Stimulated activated CD4-positive, alpha-beta T cell treated with anti-CD3 and anti-CD28 coated beads, Interleukin-12 subunit alpha, Interleukin-12 subunit beta, amount 100 ng/mL, for 24 hours (primary cell): ENCODE measurements at places on chromosomes 3 and 15.

DNA sequence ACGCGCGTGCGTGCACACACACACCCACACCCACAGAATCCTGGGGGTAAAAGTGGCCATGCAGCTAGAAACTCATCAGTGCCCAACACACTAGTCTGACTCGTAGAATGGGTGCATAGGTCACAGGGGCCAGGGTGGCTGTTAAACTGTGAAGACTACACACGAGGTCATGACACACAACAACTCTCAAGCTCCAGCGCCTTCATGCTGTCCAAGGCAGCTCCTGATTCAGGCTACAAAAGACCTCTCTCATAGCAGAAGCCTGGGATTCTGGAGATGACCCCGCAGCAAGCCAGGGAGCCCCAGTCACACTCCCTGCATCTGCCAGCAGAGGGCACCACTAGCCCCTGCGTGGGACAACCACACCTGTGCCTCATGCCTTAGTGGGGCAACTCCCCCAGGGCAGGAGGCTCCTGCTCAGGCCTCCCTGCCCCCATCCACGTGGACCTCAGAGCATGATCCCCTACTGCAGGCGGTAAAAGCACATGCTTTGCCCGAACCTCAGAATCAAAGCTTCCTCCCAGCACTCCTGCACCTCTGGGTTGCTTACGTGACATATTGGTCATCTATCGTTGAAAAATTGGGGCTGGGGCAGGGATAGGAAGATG, 93.1 kb downstream of the LRIG1 start:
- DNase-seq: peak; percentile 70

DNA sequence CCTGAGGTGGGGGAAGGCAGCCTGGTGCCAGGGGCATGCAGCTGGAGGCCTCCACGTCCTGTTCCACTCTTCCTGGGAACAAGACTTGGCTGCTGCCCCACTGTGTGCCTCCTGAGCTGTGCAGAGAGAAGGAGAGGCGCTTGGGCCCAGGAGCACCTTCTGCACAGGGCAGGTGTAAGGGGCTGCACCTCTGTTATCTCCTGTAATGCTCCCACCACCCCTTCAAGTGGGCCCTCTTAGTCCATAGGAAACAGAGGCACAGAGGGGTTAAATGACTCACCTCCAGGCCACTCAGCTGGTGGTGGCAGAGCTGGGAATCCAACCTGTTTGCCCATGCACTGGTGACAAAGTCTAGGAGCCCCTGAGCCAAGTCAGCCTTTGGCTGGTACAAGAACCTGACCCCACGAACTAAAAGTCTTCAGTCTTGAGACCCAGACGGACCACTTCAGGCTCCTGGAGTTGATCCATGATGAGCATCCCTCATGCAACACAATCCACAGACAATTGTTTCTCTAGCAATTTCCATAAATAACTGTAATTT, 93.2 kb downstream of the IQSEC1 start:
- DNase-seq: no peak

DNA sequence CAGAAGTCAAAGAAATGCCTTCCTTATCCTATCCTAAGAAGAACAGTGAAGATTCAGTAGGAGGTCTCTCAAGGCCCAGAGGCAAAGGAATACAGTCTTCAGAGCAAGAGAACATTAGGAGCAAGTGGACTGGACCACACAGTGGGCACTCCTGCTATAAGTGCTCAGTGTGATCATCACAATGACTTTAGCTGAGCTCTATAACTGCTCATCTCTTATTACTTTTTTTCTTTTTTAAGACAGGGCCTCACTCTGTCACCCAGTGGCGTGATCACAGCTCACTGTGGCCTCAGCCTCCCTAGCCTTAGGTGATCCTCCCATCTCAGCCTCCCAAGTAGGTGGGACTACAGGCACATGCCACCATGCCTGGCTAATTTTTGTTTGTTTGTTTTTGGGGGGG, 48.1 kb downstream of the COL8A1 start:
- no peak for DNase-seq

DNA sequence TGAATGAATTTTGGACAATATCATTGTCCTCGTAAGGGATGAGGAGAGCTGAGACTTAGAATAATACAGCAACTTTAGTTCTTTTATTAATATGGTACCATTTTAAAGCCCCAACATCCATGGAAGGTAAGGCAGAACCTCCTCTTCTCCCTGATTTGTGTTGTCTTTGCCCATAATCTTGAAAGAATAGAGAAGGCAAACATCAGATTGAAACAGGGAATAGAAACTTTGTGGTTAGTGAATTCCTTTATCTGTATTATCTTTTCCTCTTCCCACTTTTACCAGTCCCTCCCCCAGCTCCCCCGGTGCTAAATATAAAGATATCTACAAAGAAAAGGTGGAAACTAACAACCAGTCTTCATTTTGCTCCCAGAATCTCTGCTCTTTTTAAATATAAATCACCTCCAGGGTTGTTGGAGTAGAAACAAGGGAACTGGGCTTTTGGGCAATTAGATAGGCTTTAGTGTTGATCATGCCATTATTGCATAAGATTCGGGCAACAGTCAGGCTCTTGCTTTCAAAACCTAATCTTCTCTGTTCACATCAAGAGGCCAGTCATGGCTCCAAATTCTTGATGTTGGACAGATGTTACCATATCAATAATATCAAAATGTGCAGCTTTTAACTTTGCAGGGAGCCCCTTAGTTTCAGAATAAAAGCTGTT, 32.5 kb downstream of the ITPR1 start:
- no peak for DNase-seq

GRCh38 chr3:177994976-177995375, 541.3 kb upstream of the KCNMB2 start:
- DNase-seq: no peak

GRCh38 chr15:49134683-49135341, 20.6 kb downstream of the COPS2 start:
- no peak for DNase-seq

DNA sequence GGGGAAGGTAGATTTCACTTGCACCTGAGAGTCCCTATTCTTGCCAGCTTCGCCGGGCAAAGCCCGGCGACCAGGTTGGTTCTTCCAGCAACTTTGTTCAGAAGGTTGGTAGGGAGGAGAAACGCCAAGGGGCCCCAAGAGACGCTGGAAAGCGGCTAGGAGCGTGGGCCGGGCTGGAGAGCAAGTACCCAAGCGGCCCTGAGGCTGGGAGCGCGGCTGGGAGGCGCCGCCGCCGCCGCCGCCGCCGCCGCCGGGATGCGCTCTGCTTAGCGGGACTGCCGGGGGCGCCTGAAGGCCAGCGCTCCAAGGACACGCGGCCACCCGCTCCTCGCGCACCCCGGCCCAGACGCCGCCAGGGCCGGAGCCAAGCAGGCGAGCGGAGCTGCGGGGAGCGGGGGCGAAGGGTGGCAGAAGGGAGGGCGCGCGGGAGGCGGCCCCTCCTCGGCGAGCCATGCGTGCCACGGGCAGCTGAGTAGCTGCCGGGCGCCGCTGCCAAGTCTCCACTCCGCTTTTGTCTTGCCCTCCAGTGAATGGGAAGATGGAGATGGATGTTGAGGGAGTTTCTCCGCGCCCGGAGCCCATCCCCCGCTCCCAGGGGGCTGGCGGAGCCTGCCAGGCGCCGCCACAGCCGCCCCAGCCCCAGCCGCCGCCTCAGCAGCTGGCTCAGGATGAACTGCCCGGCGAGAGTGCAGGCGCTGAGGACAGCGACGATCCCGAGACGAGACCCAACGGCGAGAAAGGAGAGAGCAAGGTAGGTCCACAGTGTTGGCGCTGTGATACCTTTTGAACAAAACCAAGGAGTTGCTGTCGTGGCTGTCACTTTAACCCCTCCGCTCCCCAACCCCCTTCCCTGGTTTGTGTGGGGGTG, 227.4 kb upstream of the AZI2 start:
- DNase-seq: no peak

- DNase-seq: no peak
Measured at GRCh38 chr15:60372227-60372626, 25.6 kb downstream of the ANXA2 start.

- DNase-seq: no peak
Measured at GRCh38 chr3:175199961-175200360, 340.8 kb downstream of the NAALADL2 start.

GRCh38 chr3:4533489-4534443, 40.6 kb downstream of the ITPR1 start:
- no peak for DNase-seq

DNA sequence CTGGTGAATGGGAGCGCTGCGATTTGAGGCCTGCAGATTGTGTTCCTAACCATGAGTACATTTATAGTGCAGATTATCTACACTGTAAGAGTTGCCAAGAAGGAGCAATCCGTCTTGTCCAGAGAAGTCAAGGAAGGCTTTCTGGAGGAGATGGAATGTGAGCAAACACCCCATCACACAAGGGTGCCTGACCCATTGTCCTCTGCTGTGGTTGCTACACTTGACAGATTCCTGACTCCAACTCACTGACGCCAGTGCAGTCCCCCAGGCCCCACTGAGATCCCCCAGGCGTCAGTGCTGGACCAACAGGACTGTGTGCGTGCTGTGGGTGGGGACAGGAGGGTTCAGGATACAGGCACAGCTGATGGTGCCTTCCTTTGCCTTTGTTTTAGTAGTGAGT, 135.9 kb upstream of the TPM1 start:
- DNase-seq: no peak

GRCh38 chr15:67150023-67150860, 84.8 kb downstream of the SMAD3 start:
- DNase-seq: peak; percentile 20

DNA sequence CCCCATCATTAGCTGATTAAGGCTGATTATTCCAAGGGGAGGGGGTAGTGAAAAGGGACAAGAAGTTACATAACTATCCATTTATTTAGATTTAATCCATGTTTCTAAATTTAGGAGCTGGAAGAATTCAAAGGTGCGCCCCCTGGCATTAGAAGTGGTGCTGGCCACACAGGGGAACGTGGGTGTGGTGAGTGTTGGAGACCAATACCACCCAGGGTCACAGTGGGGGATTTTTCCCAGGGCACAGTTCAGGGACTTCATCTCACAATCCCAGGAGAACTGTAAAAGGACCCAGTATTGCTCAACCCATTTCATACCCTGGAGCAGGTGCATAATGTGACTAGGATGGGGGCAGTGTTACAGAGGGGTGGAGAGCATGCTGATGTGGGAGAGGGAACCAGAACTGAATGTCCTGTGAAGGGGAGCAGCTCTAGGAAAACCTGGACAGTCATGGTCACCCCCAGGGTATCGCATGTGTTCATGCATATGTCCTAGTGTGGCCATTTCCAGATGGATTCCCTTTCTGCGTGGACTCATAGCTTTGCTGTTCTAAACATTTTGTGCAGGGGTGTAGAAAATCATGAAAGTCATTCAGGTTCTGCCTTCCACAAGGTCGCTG, 110.3 kb downstream of the LSM3 start:
- DNase-seq: no peak

DNA sequence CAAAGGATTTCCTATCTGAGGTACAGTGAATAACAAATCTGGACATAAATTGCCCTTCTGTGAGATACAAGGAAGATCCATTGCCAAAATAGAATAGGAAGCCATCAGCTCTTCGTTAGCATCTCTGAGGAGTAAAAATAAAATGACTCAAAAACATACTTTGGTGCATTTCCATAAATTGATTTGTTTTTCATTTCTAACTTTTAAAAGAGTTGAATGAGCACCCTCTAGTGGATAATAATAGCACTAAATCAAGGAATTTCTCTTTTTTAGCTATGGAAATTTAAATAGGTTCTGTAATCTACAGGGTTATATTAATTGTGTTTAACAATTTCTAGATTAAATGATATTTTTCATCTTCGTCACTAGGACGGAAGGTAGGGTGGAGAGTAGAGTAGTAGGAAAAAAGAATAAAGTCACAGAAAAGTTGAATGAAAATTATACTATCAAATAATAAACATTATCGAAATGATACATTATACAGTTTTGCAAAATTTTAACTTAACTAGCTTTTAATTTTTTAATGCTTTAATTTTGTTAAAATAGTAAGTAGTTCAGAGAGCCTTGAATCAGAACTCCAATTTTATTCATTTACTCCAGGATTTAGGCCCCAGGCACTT, 6.4 kb downstream of the NSUN3 start:
- DNase-seq: no peak

DNA sequence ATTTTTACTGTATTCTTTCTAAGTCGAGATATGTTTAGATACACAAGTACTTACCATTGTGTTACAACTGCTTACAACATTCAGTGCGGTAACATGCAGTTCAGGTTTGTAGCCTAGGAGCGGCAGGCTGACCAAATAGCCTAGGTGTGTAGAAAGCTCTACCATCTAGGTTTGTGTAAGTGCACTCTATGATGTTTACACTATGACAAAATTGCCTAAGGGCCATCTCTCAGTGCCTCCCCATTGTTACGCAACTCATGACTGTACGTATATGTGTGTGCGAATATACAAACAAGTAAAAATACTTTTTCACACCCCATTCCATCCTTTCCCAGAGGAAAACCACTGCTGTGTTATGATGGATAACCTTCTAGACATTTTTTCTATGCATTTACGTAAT, 44.3 kb downstream of the PXYLP1 start:
- DNase-seq: no peak

DNA sequence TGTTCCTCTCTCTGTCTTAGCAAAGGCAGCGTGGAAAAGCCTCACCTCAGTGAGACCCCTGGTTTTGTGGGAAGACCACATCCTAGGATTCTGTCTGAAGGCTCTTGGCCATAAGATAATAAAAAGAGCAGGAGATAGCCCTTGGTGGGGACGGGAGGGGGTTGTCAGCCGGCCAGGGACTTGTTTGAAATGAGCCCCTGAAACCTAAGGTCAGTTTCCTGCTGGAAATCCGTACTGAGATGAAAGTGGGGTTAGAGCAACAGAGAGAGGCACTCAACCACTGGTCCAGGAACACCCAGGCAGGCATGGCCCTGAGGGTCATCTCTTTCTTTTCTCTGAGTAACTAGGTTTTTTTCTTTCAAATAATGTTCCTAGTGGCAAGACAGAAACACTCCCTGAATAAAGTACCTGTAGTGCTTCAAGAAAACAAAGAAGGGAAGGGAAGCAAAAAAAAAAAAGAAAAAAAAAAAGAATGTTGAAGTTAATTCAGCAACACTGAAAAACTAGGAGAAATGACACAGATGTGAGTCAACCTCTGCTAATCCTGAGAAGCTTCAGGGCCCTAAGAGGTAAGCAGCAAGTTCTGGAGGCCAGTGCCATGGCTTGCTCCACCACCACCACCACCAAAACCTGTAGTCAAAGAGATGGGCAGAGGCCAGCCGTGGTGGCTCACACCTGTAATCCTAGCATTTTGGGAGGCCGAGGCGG, 3.2 kb downstream of the ITGB5 start:
- no peak for DNase-seq

- DNase-seq: no peak
Measured at GRCh38 chr15:26590676-26591075, 182.2 kb downstream of the GABRB3 start.

GRCh38 chr15:91146728-91147127, 46.7 kb downstream of the SV2B start:
- DNase-seq: no peak

DNA sequence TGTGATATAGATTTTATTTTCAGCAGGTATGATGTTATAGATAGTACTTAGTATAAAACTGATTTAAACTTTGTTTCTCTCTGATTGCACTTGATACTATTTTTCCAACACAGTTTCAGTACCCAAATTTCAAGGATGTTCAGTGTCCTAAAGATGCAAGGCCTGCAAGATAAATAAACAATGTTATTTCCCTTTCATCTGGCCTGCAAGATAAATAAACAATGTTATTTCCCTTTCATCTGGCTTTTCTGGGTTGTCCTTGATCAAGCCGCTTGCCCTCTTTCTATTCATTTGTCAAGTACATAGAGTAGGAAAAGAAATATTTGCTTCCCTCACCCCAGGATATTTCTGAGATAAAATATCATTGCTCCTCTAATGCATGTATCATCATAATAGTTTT, 571.0 kb downstream of the FGF12 start:
- DNase-seq: no peak

GRCh38 chr3:97821287-97821773, 481 bp upstream of the CRYBG3 start:
- peak; percentile 33 for DNase-seq

- DNase-seq: no peak
Measured at GRCh38 chr15:39598186-39598850, 17.4 kb downstream of the THBS1 start.
